GM23338 (cell line): ENCODE measurements at places on chromosomes 1 and 21. TPM values are rescaled to one million over a fixed set of nuclear protein-coding genes. Genes with fewer than 3 reads are reported as not detected.
A peak's percentile ranks its signal among the peaks of the same experiment; 100 is the strongest.

Gene HIVEP3
- total RNA-seq: 0.14 and 0.39 TPM in 2 replicates

DNA sequence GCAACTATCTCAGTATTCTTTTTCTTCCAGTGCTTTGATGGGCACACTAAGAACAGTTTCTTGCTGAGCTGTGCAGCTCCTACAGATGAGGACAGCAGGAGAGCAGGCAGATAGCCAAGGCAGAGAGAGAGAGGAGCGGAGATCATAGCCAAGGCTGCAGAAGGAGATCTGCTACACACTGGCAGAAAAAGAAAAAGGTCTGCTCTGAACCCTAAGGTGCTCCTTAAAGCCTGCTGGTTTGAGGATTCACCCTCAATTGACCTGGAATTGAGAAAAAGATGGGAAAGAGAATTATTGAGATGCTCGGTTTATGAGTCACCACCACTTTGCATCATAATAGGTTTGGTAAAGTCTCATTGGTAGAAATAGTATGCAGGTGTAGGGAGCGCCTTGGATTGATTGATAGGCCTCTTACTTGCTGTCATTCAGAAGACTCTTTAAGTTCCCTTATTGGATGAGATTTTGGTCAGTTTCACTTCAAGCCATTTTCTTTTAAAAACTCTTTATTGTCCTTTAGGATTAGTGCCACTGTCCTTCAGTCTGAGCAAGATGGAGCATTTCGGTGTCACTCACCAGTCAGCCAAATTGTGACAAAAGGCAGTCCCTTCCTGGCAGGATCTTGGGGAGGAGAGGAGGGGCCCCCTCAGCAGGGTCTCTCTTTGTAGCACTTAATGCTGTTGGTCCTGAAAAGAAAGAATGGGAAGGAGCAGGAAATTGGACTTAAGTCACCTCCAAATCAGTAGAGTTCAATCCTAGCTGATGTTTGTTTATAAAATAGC is 685.0 kb downstream of the ADGRL2 start:
- peak; percentile 83 for DNase-seq

GRCh38 chr1:71921935-71922559 is 360.3 kb downstream of the NEGR1 start:
- no peak for DNase-seq

GRCh38 chr1:174580801-174581200 is 133.0 kb downstream of the GPR52 start:
- DNase-seq: no peak

DNA sequence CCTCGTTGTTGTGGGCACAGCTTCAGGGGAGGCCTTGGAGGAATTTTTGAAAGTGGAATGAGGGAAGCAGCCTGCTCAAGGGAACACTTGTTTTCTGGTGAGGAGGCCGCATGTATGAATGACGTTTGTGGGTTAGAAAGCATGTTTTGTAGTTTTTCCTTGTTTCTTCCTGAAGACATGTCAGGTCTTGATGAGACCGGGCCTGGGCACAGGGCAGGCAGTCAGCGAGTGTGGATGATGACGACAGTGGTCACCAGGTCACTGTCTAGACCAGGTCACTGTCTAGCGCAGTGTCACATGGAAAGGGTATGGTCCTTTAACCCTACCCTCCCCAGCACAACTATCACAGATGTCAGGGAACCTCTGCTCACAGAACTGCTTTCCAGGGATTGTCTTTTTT is 7.3 kb downstream of the PSEN2 start:
- no peak for DNase-seq
